Cortex of kidney (tissue), 1 donor: ENCODE measurements at places on chromosomes 5 and 9.

- no peak for DNase-seq
Measured at GRCh38 chr5:138103319-138103637, 19.4 kb downstream of the WNT8A start.

GRCh38 chr5:11084111-11084510, 323.1 kb upstream of the DAP start:
- no peak for DNase-seq

GRCh38 chr5:8848366-8848765, 697.5 kb downstream of the SEMA5A start:
- no peak for DNase-seq

DNA sequence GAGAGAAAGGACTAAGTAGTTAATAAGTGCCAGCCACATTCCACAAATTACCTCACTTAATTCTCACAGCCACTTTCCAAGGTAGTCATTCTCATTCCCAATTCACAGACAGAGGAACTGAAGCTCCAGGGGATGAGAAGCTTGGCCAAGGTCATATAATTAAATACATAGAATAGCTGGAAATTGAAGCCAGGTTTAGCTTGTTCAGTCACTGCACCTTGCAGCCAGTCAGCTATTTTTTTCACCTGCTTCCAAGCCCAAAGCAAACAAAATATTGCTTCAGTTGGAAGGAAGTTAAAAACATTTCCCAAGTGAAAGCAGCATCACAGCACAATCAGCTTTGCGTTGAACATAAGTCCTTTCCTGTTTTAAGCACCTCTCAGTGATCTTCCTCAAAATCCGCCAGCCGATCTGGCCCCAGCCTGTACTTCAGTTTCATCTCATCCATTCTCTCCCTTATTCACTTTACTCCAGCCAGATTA, 4.8 kb downstream of the ALDH1A1 start:
- DNase-seq = no peak
